ENCODE measurements at places on chromosomes 6 and 20.

- no peak for DNase-seq
Measured at GRCh38 chr20:9613871-9614270, 99.5 kb downstream of the LAMP5 start.

DNA sequence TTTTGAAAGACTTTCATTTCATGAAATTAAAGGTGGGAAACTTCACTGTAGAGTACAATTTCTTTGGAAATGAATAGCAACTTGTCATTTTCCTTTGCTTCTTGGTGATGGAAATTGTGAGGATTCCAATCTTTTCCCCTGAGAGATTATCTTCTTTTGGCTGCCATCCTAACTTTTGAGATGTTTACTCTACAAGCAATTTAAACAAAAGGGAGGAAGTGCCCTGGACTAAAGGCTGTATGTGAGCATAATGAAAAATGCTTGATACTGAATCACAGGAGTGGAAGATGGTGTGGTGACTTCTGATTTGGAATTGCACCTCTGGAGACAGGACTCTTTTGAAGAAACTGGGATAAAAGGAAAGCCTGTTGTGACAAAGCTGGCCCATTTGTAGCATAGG is 43.1 kb upstream of the JAG1 start:
- DNase-seq: no peak

DNA sequence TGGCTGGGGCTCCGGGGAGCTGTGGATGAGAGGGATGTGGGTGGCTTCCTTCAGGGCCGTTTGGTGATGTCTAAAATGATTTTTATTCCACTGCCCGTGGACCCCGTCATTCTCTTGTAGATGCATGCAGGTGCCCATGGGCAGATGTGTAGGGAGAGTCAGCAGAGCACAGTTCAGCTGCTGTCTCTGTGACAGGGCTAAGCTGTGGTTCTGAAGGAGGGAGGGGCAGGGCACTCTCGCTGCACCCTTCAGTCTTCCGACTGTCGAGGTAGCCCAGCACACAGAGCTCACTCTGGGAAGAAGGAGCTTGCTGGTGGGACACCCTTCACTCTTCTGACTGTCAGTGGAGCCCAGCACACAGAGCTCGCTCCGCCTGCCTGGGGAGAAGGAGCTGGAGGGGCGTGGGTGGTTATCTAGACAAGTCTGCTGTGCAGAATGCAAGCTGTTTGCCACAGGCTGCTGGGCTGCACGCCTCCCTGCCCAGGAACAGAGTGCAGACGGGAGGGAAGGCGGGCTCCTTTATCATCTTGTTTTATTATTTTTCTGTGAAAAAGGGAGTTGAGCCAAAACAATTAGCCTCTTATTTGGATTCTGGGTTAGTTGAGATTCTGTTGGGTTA is 28.4 kb upstream of the ADRM1 start:
- DNase-seq: no peak

DNA sequence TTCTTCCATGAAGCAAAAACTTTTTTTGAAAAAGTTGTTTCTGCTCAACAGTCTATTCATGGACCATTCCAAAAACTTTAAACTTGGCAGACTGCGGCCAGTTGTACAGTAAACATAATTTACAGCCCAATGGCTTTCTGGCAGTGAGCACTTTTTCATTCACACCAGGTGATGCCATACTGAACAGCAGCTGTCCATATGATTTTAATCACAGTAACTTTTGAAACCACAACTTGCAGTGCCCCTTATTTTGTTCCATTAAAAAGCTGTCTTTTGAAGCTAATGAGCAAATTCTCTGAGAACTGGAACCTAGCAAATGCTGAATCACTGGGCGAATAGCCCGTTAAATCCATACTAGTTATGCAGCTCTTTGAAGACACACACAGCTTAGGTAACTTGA is 576.6 kb downstream of the PTPRT start:
- DNase-seq: no peak

DNA sequence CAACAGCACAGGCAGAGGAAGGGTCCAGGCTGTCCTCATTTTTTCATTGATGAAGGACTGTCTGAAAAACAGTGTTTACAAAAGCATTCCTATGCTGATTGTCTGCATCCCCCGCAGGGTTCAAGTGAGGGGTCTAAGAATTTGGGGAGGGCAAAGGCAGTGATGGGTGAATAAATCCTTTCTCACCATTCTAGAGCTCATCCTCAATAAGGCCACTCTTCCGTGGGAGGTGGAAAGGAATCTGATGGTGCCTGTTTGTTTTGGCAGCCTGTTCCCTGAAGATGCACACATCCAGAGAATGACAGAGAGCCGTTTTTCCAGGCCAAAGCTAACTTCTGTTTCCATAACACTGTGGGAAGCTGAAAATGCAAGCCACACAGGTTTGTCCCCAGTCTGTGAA is 164.5 kb downstream of the MOXD1 start:
- DNase-seq: no peak

DNA sequence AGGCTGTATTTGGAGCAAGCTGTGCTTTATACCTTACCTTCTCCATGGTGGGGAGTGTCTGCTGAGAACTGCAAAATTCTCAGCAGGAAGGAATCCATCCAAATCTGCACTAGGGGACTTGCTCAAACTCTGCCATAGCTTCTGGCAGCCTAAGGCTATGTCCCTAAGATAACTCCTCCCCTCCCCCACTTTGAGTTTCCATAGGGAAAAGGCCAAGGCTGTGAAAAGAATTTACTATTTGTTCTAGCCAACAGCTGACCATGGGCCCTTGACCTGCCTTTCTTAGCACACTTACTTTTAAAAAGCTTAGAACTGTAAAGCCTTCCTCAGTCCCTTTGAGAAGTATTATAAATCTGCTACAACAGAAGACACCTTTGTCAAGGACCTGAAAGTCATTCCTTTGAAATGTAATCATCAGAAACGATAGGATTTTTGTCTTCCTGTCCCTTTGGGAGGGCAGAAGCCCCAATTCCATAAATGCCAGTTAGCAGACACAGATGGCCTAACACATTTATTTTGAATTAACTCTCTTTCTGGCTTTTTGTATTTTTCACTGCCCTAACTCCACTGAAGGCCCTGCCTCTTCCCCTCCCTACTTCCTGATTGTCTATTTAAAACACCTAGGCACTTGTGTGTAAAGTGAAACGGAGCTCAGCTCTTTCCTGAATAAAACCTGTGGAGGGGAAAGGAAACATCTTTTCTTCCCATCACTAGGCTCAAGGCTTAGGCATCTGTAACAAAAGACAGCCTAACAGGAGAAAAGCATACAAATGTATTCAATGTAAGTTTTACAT is 157.1 kb downstream of the AKAP7 start:
- DNase-seq: no peak

GRCh38 chr6:157036245-157036711 is 259.1 kb downstream of the ARID1B start:
- DNase-seq: no peak

DNA sequence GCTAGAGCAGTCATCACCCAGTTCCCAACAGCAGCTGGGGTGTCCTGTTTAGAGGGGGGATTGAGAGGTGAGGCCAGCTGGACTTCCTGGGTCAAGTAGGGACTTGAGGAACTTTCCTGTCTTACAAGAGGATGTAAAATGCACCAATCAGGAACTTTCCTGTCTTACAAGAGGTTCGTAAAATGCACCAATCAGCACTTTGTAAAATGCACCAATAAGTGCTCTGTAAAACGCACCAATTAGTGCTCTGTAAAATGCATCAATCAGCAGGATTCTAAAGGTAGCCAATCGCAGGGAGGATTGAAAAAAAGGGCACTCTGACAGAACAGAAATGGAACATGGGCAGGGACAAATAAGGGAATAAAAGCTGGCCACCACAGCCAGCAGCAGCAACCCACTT is 225.7 kb downstream of the GMPR start:
- DNase-seq: no peak

DNA sequence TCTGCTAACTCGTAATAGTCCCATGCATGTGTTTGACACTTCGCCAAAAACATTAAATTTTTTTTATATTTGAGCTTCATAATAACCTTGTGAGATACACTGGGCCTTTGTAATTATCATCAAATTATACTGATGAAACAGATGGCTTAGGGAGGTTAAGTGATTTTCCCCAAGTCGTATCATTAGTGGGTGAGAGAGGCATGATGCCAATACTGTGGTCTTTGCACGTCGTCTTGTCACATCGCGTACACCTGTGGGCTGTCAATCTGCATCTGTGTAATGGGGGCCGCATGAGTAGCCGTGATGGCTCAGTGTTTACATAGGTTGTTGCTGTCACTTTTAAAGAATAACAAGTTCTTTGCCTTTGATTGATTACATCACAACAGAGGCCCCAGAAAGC is 1.7 kb downstream of the PRL start:
- no peak for DNase-seq

DNA sequence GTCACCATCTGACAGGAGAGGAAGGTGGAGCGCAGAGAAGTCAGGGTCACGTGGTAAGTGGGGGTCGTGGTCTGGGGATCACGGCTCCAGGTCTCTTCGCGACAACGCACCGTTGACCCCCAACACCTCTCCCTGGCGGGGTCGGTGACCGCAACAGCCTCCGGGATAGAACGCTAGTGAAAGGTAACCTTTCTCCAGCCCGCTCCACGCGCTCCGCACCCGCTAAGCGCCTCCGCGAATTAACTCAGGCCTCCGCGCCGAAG is 600 bp upstream of the SYNJ2 start:
- no peak for DNase-seq

- no peak for DNase-seq
Measured at GRCh38 chr20:33971147-33971975, 22.4 kb upstream of the RALY start.

- DNase-seq: no peak
Measured at GRCh38 chr6:10603219-10603618, 82.1 kb downstream of the GCNT2 start.

GRCh38 chr6:169172456-169172855 is 81.2 kb downstream of the THBS2 start:
- no peak for DNase-seq

DNA sequence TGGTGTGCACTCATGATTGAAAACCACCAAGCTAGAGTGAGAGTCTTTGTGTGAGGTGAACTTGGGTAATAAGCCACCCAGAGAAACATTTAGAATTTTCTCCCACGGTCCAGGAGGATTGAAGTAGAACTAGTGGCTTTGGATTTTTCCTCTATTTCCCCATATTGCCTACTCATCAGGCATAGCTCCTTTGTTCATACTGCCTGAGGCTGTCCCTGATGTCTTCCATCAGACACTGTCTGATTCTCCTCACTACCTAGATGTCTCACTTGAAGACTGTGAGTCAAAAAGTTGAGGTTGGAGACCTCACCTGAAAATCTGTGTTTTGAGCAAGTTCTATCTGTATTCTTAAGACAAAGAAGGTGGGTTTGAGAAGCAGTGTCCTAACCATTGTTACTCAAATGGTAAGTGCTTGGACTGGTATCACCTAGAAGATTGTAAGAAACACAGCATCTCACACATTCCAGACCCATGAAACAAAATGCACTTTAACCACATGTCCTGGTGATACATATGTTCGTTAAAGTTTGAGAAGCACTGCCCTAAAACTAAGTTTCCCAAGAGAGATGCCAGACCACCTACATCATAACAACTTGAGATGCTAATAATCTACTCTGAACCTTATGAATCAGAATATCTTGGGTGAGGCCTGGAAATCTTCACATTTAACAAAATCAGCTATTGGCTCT is 523.4 kb upstream of the BTBD3 start:
- no peak for DNase-seq

- DNase-seq: no peak
Measured at GRCh38 chr6:10389739-10390494, 25.0 kb downstream of the TFAP2A start.

DNA sequence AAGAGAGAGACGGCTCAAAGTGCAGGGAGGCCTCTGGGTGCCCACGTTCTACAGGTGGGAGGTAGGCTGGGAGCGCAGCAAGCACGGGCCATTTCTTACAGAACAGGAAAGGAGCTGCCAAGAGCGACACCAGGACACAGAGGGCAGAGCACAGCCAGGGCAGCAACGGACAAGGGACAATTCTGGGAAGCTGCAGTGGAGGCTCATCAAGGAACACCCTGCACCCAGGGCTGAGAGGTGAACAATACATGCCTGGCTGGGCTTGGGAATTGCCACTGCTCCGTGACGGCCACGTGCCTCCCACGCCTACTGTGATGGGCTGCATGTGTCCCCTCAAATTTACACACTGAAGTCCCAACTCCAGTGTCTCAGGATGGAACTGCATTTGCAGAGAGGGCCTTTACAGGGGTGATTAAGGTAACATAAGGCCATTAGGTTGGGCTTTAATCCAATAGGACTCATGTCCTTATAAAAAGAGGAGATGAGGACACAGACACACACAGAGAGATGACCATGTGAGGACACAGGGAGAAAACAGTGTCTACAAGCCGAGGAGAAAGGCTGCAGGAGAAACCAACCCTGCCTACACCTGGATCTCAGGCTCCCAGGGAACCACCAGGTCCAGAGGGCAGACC is 13.6 kb downstream of the SERPINB6 start:
- DNase-seq: no peak

DNA sequence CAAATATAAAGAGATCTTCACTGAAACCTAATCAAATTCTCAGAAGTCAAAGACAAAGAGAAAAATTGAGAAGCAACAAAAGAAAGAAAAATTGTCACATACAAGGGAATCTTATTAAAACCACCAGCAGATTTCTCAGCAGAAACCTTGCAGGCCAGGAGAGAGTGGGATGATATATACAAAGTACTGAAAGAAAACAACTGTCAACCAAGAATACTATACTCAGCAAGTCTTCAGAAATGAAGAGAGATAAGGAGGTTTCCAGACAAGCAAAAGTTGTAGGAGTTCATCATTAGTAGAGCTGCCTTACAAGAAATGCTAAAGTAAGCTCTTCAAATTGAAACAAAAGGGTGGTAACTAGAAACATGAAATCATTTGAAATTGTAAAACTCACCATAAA is 345.6 kb downstream of the MAFB start:
- DNase-seq: no peak

GRCh38 chr6:35128496-35128895 is 12.6 kb downstream of the TCP11 start:
- DNase-seq: no peak

- DNase-seq: no peak
Measured at GRCh38 chr20:35320396-35321126, 28.3 kb upstream of the FAM83C start.

- no peak for DNase-seq
Measured at GRCh38 chr20:46398963-46399362, 7.5 kb downstream of the ELMO2 start.

- no peak for DNase-seq
Measured at GRCh38 chr20:5864873-5865587, 85.3 kb downstream of the TRMT6 start.

- DNase-seq: no peak
Measured at GRCh38 chr6:147633191-147633590, 124.7 kb downstream of the SAMD5 start.

GRCh38 chr6:37807656-37808055 is 11.9 kb upstream of the ZFAND3 start:
- DNase-seq: no peak

- DNase-seq: no peak
Measured at GRCh38 chr20:47785854-47786764, 828 bp upstream of the SULF2 start.

- no peak for DNase-seq
Measured at GRCh38 chr20:32891926-32892660, 33.4 kb downstream of the EFCAB8 start.

- no peak for DNase-seq
Measured at GRCh38 chr20:1332749-1333300, 3.9 kb upstream of the SDCBP2 start.

GRCh38 chr6:920512-920911 is 227.6 kb upstream of the EXOC2 start:
- no peak for DNase-seq

- DNase-seq: no peak
Measured at GRCh38 chr6:107817784-107818183, 6.3 kb downstream of the SCML4 start.
